Fibroblast of skin of right biceps (primary cell): ENCODE measurements at places on chromosomes 5 and 9.

DNA sequence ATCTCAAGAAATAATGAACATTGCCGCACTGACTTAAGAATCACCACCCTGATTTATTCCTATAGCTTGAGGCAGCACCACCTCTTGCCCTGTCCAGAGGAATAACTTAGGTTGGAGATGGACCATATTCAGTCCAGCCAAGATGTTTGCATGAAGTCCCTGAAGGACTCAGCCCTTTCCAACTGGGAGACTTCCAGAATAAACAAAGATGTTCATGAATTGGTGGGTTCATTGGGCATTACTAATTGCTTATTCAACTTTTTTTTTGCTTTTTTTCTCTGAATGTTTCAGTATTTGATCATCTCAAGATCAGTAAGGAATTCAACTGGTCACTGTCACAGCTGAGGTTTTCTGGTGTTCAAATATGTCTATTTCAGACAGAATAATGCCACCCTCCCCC, 470.6 kb downstream of the CCDC171 start:
- DNase-seq: peak; percentile 85

DNA sequence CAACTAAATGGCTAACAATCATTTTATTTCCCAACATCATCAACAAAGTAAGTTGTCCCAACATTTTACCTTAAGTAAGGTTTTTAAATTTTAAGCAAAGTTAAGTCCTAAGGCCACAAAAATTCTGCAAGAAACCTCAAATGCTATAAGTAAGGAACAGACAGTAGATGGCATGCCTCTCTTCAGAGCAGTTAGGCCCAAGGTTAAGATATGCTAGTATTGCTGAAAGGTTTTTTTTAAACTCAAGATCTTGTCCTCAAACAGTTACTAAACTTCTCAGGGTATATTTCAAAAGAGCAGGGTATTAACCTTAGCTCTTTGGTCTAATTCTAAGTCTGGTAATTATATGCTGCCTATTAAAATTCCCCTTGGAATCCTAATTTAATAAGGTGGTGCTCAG, 35.1 kb downstream of the PJA2 start:
- peak; percentile 4 for DNase-seq

DNA sequence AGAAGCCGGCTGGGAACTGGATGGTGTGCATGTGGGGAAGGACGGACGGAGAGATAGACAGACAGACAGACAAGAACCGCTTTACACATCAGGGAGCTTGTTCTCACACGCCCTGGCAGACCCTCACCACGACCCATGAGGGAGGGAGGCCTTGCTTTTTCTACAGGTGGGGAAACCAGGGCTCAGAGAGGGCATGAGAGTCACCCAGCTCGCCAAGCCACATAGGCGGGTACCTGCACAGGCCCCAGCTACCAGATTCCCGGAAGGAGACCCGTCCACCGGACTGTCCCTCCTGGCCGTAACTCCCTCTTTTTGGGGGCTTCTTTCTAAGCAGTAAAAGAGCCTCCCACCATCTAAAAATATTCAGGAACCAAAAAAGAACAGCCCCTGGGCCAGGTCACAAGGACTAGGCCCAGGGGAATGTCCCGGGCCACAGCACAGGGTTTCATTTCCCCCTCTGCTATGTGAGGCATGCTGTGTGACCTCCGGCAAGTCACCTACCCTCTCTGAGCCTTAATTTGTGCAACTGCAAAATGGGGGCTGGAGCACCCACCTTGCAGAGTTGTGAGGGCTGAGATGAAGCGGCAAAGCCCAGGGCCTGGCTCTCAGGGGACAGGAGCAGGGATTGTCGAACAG, 84.4 kb upstream of the SARDH start:
- DNase-seq: no peak

- DNase-seq: peak; percentile 16
Observed at GRCh38 chr5:75265731-75266130, 29.1 kb upstream of the ANKRD31 start.

DNA sequence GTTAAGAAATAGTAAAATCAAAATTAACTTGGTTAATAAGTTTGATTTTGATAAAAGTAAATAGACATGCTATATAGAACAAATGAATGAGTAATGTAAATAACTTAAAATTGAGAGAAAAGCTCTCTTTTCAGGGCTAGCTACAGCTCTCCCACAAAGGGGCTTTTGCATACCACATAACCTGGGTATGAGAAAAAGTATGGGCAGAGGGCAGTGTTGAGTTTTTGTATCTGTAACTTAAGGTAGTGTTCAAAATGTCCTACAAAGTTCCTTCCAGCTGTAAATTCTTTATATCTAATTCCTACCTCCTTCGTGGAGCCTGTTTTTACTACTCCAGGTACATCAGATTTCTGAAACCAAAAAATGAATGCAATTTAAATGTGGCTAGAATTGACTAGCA, 18.9 kb upstream of the TTC33 start:
- DNase-seq: no peak

DNA sequence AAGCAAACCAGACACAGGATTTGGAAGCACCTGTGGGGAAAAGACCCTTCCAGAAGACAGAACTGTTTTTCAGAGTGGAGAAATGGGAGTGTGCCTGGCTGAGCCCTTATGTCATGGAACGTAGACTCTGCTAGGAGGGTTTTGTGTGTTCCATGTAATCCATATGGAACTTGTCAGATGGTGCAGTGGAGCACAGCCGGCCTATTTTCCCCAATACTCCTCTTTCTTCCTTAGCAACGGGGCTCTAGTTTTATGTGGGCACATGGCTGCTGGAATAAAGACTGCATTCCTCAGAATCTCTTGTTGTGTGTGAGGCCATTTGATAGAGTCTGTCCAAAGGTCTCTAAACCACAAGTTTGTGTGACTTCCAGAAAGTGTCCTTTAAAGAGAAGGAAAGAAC, 284.0 kb downstream of the DRD1 start:
- DNase-seq: no peak

DNA sequence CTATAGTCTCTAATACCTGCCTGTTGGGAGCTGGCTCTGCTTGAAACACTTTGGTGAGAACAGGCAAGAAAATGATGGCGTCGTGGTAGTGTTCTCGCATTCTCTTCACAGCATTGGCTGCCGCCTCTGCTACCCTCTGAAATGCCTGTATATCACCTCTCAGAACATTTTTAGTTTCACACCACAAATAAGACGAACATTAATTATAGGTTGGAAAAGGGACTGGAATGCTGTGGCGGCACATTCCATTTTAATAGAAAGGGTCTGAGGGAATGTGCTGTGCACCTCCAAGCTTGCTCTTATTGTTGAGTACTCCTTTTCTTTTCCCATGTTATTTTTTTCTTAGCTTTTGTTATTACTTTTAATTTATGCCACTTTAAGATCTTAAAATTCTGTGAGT, 134.6 kb upstream of the HMHB1 start:
- DNase-seq: no peak

- DNase-seq: no peak
Observed at GRCh38 chr9:30280229-30280900, 2104.1 kb upstream of the ACO1 start.

GRCh38 chr5:8522646-8523045, 653.7 kb downstream of the MTRR start:
- no peak for DNase-seq

GRCh38 chr5:35781181-35781790, 75.4 kb upstream of the IL7R start:
- peak; percentile 55 for DNase-seq

GRCh38 chr5:121867403-121867802, 15.7 kb downstream of the FTMT start:
- DNase-seq: no peak

DNA sequence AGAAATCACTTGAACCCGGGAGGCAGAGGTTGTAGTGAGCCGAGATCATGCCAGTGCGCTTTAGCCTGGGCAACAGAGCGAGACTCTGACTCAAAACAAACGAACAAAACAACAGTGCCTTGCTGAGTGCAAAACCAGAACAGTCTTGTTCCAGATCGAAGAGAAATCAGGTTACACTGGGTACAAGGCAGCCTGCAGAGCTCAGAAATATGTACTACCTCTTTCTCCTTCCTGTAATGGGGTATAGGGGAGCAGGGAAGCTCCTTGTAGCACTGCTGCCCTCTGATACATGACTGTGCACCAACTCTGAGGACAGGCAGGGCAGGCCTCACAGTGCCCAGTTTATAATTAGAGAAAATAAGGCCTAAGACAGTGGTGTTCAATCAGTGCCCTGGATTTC, 24.7 kb downstream of the TBC1D2 start:
- no peak for DNase-seq

DNA sequence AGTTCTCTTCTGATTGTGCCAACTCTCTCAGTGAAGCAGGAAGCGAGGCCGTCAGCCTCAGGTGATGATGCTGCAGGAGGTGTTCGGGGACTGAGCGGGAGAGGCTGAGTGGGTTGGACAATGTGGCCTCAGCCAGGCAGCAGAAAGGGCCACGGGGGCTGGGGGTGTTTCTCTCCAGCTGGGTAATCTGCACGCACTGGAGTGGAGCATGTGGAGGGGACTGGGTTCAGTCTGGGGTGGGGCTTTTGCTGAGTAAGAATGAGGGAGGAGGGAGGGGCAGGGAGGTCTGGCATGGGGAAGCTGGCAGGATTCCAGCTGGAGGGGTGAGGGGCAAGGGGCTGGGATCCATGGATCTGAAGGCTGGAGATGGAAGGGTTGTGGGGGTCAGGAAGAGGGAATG, 60.8 kb upstream of the PHYKPL start:
- no peak for DNase-seq

- DNase-seq: no peak
Observed at GRCh38 chr9:113654605-113655428, 191.3 kb downstream of the RGS3 start.

DNA sequence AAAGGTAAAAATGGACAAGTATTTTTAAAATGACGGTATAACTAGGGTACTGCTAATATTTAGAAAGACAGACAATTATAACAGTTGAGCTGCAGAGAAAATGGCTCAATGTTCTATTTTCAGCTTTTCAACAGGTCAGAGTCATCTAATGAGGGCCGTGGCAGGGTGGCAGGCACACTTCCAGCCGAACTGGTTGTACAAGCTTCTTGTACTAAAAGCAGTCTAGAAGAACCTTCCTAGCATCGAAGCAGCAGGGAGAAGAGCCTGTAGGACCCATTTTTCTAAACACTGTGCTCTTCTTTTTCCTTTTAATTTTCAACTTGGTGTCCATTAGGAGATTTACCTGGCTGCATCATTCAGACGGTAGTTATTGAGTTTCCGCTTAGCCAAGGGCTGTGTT, 85.6 kb downstream of the SLC28A3 start:
- DNase-seq: no peak

GRCh38 chr5:8270246-8270645, 401.3 kb downstream of the MTRR start:
- DNase-seq: no peak

DNA sequence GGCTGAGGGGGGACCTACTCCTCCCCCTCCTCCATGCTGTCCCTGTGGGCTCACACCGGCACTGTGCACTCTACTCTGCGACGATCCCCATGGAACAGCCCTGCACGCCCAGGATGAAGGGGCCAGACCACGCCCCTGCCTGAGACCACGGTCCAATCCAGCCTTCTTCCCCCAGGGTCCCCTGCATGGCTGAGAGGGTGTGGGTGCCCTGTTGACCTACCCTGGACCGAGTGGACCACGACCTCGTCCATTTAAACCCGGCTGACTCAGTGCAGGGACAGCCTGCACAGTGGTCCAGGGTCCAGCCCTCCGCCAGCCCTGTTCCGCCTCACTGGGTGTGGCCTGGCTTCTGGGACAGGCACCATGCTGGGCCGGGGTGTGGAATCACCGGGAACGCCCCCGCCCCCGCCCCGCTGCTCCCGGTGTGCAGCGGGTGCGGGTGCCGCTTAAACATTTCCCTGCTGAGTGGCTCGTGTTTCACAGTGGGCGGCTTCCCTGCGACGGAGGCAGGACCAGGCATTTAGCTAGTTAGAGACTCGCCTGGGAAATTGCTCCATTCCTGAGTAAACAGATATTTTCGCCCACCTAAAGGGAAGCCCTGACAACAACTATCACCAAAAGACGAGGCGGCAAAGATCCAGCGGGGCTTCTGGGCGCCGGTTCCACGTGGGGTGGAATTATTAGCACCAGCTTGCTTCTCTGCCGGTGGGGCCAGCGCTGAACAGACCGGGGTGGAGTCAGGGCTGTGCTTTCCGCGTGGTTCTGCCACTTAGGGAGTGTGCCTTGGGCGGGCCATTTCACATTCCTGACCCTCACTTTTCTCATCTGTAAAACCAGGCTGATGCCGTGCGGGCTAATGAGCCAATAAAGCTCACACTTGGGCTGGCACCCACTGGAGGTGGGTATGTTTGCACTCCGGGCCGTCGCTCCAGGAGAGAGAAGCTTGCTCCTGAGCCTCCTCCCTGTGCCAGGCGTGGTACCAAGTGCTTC, 22.6 kb downstream of the DBH start:
- no peak for DNase-seq

GRCh38 chr5:5422819-5423515, 490 bp downstream of the ICE1 start:
- no peak for DNase-seq

DNA sequence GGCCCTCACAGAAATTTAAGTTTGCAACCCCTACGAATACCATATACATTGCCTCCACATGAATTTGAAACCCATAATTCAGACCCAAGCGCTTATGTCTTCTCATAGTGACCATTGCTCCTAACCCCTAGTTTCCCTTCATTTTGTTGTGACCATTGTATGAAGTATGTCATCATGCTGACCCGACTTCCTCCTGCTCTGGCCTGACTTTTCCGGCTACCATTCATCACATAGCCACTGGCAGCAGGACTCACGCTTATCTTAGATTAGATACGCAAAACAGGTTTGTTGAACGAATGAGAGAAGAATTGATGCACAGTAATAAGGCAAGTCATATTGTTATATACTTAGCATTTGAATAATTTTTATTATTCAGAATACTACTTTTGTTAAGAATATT, 345.4 kb downstream of the FBXL17 start:
- no peak for DNase-seq

DNA sequence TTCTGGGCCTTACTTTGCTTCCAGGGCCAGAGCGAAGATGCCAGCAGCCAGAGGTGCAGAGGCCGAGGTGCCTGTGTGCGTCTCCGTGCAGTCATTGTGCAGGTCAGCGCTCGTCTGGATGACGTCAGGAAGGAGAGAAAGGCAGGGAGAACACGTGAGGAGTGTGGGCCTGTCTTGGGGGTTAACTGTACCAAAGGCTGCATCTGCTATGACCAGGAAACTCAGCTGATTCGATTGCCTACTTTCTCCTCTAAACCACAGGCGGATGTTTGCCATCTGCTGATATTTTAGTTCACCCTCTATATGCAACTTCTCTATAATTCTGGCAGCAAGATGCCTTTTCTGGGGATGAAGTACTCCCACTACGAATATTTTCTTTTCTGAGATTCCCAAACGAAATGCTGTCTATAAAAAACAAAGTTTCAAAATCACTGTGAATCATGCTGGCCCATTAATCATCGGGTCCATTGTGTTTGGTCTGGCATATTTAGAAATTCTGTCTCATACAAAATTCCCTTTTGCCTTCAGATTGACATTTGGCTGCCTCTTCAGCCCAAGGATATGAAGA, 24.8 kb downstream of the PCSK1 start:
- peak; percentile 63 for DNase-seq

- DNase-seq: peak; percentile 65
Observed at GRCh38 chr5:67414712-67415111, 218.1 kb upstream of the CD180 start.

DNA sequence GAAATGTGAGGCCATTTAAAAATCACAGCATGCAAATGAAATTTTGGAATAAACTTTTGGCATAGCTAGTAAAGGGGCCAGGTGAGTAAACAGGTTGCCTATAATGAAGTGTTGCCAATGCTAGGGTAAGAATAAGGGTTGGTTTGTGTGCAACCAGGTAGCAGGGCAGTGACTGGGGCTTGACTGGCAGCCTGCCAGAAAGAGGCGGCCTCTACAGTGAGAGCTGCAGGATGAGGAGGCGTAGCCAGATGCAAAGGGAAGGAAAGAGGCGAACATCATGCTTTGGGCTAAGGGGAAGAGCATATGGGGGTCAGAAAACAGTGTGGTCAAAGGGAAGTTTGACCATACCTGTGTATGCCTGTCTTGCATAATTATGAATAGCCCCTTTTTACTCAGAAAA, 70.6 kb downstream of the MAST4 start:
- no peak for DNase-seq
